ENCODE measurements at places on chromosomes 5 and 9.
A peak's percentile ranks its signal among the peaks of the same experiment; 100 is the strongest.

DNA sequence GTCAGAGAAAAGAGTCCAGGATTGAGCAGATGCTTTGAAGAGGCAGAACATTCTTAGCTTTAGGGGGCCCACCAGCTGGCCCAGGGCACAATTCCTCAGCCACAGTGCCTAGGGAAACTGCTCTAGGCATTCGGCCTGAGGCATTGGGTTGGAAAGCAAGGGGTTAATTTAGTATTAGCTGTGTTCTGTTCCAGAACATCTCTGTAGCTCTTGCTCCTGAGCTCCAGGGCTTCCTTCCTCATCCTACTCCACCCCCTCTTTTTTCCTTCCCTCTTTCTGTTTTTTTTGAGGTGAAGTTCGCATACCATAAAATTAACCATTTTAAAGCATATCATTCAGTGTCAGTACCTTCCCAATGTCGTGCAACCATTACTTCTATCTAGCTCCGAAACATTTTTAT lies 74.5 kb upstream of the PANK3 start:
- no peak for DNase-seq

DNA sequence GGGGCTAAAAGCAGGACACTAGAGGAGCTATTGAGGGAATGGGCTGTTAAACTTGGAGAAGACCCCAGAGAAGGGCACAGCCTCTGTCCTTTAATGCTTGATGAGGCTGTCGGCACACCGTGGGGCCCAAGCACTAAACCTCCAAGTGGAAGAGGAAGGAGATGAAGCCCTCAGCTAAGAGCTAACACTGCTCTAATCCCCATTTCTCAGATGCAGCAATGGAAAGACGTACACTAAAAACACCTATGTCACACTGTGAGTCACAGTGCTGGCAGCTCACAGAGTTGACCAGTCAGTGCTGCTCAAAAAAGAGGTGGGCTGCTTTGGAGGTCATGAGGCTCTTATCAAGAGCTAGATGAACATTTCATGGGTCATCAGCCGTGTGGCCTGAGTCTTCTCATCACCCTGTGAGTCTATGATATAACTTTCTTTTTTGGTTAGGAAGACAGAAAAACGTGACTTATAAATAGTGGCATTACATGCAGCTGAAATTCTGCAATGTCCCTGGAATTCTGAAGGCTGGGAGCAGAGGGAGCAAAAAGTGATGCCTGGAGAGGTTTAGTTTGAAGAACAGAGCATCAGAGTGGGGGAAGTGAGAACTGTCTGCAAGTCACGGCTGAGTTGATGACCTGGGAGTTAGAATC lies 21.5 kb downstream of the TNFSF8 start:
- no peak for DNase-seq

DNA sequence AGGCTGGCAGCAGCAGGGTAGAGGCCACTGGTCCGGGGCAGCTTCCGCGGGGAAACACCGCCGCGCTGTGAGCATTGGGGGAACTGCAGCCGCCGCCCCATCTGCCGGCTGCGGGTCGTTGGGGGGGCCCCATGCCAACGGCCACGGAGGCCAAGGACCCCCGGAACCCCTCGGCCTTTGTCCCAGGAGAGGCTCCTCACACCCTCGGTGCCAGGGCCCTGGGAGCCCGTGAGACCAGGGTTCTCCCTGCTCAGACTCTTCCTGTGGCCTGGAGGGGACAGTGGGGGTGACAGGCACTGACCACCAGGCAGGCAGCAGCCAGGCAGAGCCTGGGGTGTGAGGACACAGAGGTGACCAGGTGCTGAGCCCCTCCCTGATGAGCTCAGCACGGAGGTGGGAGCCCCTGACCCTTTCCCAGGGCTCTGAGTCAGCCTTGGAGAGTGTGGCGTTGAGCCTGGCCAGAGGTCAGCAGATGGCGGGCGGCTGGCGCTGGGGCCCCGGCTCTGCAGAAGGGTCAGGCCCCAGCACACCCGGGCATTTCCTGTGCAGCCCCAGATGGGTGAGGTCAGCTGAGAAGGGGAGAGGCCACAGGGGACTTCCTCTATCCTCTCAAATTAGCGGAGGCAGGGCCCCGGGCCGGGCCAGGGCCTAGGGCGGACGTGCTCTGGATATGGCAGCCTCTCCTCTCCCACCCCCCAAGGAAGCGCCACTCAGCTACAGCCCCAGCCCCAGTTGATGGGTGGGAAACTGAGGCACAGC lies 17.9 kb upstream of the EGFL7 start:
- DNase-seq, result peak; percentile 47

- no peak for DNase-seq
These were observed 206.0 kb upstream of the DMRTA1 start for GRCh38 chr9:22240619-22241018.

DNA sequence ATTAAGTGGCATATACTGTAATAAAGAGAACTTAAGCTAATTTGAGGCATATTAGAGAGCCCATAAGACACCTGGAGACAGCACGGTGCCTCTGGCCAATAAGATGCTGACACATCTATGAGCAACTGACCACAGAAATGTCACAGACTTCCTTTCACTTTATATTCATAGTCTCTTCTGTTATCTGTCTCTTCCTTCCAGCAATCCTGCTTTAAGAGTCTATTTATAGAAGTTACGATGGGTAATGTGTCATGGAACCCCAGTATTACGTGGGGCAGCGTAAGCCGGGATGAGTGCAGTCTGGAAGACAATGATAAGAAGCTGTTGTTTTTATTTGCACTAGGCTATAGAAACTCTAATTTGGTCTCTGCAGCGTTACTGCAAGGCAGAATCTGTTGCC lies 136.8 kb downstream of the CFAP90 start:
- DNase-seq, result no peak

GRCh38 chr5:105168806-105169205 lies 1606.2 kb upstream of the NUDT12 start:
- no peak for DNase-seq

GRCh38 chr9:134177186-134177585 lies 12.8 kb upstream of the RNU6ATAC start:
- no peak for DNase-seq

DNA sequence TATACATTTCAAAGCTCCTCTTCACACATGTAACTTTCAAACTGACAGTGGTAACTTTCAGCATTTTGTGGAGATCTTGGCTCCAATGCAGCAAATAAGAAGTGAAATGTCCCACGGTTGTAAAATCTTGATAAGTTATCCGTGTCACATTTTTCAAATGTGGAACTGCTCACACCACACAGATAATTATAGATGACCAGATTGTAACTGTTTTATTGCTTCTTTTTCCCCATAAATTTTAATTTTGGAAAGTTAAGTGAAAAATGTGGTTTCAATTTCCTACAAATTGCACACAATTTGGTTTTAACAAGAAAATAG lies 347.1 kb downstream of the EBF1 start:
- no peak for DNase-seq

DNA sequence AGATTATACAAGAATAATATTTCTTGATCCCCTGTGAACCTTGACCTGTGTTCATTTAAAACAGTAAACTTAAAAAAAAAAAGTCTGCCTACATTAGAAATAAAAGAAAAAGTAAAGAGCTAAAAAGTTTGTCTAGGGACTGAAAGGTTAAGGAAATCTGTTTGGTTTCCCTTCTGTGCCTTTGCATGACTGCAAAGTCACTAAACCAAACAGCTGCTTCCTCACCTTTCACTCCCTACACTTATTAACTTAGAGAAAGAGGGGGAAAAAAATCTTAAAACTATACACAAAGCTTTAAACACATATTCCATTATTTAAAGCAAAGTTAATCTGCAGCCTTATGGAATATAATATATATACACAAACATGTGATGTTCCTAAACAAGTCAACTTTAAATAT lies 65.1 kb downstream of the ZFR start:
- DNase-seq, result no peak

DNA sequence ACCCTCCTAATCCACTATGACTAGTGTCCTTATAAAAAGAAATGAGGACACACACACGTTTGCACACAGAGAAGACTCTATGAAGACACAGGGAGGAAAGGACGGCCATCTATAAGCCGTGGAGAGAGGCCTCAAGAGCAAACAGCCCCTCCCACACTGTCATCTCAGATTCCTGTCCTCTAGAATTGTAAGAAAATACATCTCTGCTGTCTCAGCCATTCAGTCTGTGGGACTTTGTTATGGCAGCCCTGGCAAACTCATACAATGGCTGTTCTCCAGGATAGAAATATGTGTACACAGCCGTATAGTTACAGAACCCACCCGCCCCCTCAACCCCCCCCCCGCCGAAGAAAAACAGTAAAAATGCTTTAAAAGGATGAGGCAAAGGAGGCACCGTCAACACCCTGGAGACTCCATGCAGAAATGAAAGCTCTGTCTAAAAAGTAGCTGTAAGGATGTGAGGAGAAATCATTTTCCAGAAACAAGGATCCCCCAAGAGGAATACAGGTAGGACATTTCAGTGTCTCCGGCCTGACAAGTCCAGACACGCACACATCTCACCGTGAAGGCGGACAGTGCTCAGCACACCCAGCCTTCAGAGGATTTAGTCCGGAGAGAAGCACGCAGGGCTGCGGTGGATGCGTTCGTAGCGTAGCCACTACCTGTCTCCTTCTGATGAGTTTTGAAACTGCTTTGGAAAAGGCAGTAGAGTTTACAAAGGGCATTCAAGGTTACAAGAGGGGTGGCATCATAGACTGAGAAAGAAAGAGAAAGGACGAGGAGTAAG lies 110.8 kb upstream of the ERCC6L2 start:
- no peak for DNase-seq

DNA sequence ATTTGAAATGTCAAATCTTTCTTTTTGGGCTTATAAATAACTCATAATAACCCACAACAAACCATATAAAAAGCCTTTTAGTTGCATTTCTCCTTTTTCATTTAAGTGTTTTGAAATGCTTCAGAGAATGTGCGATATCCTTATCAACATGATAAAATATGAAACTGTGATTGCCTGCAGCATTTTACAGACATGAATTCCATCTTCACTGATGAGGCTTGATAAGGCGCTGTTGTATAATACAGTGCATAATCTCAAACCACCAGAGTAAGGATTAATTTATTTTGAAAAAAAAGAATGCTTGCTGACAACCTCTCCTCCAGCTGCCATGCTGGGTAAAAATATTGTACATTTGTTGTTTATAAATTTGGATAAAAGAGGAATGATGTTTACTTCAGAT lies 216.8 kb downstream of the PBX3 start:
- no peak for DNase-seq

DNA sequence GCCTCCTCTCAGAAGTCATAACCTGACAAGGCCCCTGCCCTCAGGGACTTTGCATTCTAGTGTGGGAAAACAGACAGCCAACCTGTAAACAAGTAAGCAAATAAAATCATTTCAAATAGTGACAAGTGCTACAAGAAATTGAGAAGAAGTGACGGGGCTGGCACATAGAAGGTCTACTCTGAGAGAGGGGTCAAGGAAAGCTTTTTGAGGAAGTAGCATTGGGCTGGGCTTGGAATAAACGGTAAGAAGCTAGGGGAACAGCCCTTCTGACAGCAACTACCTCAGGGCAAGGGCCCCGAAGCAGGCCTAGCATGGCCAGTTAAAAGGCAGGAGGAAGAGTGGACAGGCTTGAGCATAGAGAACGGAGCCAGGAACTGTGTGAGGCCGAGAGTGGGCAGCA lies 4.8 kb upstream of the SLC2A8 start:
- no peak for DNase-seq

GRCh38 chr9:112198646-112199045 lies 23.5 kb upstream of the SUSD1 start:
- no peak for DNase-seq

DNA sequence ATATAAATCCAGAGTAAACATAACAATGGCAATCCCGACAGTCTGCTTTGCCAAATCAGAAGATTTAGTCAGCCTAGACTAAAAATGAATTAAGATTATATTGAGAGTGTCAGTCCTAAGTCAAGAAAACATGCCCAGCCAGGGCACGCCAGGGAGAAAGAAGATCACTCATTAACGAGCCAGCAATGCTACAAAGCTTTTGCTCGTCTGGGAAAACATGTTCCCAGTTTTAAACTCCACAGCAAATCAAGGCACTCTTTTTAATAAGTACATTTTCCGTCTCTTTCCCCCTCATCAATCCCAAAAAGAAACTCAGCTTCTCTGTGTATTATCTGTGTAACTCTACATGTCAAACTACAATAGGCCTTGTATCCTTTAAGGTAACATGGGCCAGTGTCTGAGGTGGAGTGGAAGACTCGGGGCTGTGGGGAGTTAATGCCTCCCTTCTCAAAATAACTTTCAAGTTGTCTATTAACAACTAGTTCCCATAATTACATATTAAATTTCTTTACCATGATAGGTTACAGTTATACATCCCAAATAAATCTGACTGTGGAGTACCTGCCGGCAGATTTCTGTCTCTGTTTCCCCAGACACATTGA lies 40.9 kb downstream of the NFIB start:
- no peak for DNase-seq

- no peak for DNase-seq
These were observed 7.8 kb downstream of the AGPAT2 start for GRCh38 chr9:136679431-136679941.

- no peak for DNase-seq
These were observed 42.1 kb downstream of the CDC42SE2 start for GRCh38 chr5:131305906-131306305.

GRCh38 chr9:113622600-113623400 lies 159.3 kb downstream of the RGS3 start:
- DNase-seq, result peak; percentile 47

- DNase-seq, result no peak
These were observed 7.0 kb downstream of the GIN1 start for GRCh38 chr5:103112910-103113309.

- DNase-seq, result no peak
These were observed 469.0 kb upstream of the MEF2C start for GRCh38 chr5:89351975-89352374.

- no peak for DNase-seq
These were observed 876 bp upstream of the JAK2 start for GRCh38 chr9:4984171-4984620.

- DNase-seq, result no peak
These were observed 22.4 kb downstream of the PHF2 start for GRCh38 chr9:93598647-93599241.

- DNase-seq, result no peak
These were observed 9.8 kb upstream of the CPEB4 start for GRCh38 chr5:173878224-173878967.

DNA sequence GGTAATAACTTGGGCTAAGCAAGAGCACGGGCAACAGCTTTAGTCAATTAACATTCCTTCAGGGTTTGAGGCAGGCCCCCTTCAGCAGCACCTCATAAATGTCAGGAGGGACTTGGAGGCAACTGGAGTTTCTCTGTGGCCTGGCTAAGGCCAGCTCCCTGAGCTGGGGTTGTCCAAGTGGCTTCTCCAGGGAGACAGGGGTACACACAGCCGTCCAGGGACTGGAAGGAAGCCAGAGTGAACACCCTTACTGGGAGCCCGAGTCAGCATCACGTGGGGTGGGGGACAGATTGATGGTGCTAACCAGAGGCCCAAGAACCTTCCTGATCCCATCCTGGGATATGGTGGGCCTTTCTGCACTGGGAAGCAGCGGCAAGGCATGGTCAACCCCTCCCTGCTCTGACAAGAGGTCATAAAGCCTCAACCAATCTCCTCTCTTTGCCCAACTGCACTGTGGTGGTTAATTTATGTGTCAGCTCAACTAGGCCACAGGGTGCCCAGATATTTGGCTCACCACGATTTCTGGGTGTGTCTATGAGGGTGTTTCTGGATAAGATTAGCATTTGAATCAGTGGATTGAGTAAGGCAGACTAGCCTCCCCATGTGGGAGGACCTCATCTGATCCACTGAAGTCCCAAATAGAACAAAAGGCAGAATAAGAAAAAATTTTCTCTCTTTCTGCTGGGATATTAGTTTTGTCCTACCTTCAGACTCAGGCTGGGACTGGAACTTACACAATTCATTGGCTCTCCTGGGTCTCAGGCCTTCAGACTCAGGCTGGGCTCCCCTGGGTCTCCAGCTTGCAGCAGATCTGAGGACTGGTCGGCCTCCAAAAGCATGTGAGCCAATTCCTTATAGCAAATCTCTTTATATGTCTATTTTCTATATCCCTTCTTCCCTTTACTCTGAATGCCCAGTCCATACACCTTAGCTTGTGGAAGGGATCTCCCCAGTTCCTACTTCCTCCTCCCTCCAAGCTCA lies 127.2 kb upstream of the LARP1 start:
- DNase-seq, result no peak

Data from stimulated activated CD4-positive, alpha-beta T cell treated with anti-CD3 and anti-CD28 coated beads, Interleukin-12 subunit alpha, Interleukin-12 subunit beta, amount 100 ng/mL, for 24 hours (primary cell).